Placental pericyte (primary cell): ENCODE measurements at places on chromosomes 11 and 22. TPM values are rescaled to one million over a fixed set of nuclear protein-coding genes. Genes with fewer than 3 reads are reported as not detected.

KRTAP5-1 gene
- not detected in 2 replicates for total RNA-seq

MAPK8IP1 gene
- 6.8 and 9.7 TPM in 2 replicates for total RNA-seq

E2F8 gene
- total RNA-seq: 1.7 TPM in 1 of 2 replicates, not detected in the other

SYNGR1 gene
- 2.3 and 16.4 TPM in 2 replicates for total RNA-seq

FAM111A gene
- 30.6 and 81.3 TPM in 2 replicates for total RNA-seq

OR5B21 gene
- total RNA-seq: 2.0 TPM in 1 of 2 replicates, not detected in the other

OR10D3 gene
- total RNA-seq: under 0.01 TPM in 2 replicates

CST6 gene
- 0.29 TPM in 1 of 2 replicates, not detected in the other for total RNA-seq

PATE2 gene
- total RNA-seq: 0.29 TPM in 1 of 2 replicates, not detected in the other

MS4A15 gene
- total RNA-seq: not detected in 2 replicates

POU2AF1 gene
- total RNA-seq: not detected in 2 replicates

SYT12 gene
- total RNA-seq: under 0.01 and 2.0 TPM in 2 replicates

ACAT1 gene
- total RNA-seq: 39.2 and 44.0 TPM in 2 replicates

TRIM49 gene
- not detected in 2 replicates for total RNA-seq

HOATZ gene
- not detected in 2 replicates for total RNA-seq

SLC22A6 gene
- total RNA-seq: not detected in 2 replicates

ACR gene
- total RNA-seq: not detected in 2 replicates

OR8D4 gene
- total RNA-seq: not detected in 2 replicates

VPREB1 gene
- total RNA-seq: not detected in 2 replicates

CDC42BPG gene
- 0.14 and 0.22 TPM in 2 replicates for total RNA-seq

FAM180B gene
- total RNA-seq: 0.22 TPM in 1 of 2 replicates, not detected in the other

SMTNL1 gene
- total RNA-seq: not detected in 2 replicates

PLAAT5 gene
- total RNA-seq: not detected in 2 replicates

OR52I2 gene
- total RNA-seq: not detected in 2 replicates

TMEM151A gene
- total RNA-seq: 0.88 TPM in 1 of 2 replicates, not detected in the other
